ENCODE measurements at places on chromosomes 4 and X.

- DNase-seq = no peak
Observed at GRCh38 chrX:136765821-136766356, 14.8 kb downstream of the ARHGEF6 start.

GRCh38 chrX:119477812-119478232 is 9.6 kb downstream of the SLC25A5 start:
- DNase-seq = no peak

GRCh38 chr4:89254847-89255246 is 52.8 kb downstream of the GPRIN3 start:
- peak; percentile 63 for DNase-seq

GRCh38 chr4:135508006-135508714 is 1306.6 kb upstream of the PABPC4L start:
- no peak for DNase-seq

DNA sequence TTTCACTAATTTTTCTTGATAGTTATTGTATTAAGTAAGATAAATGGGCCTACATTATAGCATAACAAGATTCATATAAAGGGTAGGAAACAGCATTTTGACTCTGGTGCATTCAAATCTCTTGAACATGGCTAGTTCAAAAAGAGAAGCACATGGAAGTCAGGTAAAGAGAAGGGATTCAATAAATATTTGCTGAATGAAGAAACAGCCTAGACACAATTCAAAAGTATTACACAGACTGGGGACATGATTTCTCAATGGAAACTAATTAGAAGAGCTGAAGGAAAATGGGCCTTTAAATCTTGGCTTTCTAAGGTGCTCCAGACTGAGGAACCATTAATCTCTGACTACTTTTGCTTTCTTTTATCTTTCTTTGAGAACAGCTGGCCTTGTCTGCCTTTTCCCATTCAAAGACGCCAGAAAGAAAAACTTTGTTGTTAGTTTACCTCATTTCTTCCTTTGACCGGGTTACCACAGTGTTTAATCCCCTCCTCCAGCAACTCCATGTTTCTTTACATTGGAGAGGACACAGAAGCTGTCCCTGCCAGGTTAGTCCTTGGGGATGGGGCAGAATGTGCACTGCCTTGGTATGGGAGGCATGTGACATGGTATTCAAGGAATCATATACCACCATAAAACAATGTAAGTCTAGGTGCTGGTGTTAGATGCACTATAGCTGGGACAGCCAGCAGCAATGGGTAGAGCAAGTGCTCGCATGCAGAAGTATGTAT is 264.2 kb downstream of the CAMK2D start:
- no peak for DNase-seq

DNA sequence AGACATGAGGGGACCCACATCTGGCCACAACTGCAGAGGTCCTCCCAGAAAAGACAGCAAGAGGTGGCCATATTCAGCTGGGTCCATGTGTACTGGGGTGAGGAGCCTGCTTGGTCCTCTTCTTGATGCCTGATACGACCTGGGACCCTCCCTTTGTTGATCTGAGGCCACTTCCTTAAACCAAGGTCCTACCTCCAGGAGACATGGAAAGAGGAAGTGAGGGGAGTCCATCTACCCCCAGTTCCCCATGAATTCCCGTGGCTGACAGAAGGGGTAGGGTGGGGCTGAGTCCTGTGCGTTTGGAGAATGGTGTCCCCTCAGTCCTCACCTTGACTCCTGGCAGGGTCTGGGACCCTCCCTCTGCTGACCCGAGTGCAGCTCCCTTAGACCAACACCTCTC is 2.1 kb downstream of the MAGEA10 start:
- no peak for DNase-seq

GRCh38 chrX:43493756-43494155 is 162.3 kb upstream of the MAOA start:
- no peak for DNase-seq

- no peak for DNase-seq
Observed at GRCh38 chrX:129000797-129001196, 522.5 kb downstream of the SMARCA1 start.

- peak; percentile 92 for DNase-seq
Observed at GRCh38 chrX:48957477-48957826, at the start of gene OTUD5. Gene OTUD5 (minus strand): TSS chrX:48957607. CDS start chrX:48957570, 37 bp downstream.

DNA sequence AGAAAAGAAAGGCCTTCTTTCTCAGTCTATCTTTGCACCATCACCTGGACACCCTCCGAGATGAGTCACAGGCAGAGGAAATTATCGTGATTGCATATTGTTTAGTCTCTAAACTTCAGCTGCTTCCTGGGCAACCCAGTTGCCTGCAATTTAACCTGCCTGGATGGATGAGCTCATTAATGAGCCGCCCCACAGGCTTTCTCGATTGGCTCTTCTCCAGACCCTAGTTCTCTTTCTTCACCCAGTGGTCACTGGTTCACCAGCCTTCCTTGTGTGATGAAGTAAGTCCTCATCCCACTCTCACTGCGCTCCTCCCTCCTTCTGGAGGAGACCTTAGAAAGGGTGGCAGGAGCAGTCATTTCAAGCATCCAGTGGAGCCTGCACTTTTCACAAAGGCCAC is 94.4 kb downstream of the SOWAHB start:
- DNase-seq = no peak

DNA sequence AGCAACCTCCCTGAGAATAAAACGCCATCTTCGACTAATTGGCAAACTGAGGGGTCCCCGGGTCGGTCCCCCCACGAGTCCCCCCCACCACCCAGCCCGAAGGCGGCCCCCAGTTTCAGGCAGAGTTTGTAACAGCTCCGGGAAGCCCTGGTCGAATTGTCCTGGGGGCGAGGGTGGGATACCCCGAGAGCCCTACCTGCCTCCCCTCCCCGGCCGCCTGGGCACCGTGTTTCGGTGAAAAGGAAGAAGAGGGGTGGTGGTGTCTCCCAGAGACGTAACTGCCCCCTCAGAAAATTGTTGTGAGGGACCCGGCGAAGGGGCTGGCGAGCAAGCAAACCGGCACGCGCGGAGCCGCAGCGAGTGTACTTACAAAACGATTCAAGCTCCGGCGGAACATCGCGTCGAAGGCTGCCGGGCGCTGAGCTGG is 1.2 kb downstream of the ATP11C start:
- peak; percentile 56 for DNase-seq

DNA sequence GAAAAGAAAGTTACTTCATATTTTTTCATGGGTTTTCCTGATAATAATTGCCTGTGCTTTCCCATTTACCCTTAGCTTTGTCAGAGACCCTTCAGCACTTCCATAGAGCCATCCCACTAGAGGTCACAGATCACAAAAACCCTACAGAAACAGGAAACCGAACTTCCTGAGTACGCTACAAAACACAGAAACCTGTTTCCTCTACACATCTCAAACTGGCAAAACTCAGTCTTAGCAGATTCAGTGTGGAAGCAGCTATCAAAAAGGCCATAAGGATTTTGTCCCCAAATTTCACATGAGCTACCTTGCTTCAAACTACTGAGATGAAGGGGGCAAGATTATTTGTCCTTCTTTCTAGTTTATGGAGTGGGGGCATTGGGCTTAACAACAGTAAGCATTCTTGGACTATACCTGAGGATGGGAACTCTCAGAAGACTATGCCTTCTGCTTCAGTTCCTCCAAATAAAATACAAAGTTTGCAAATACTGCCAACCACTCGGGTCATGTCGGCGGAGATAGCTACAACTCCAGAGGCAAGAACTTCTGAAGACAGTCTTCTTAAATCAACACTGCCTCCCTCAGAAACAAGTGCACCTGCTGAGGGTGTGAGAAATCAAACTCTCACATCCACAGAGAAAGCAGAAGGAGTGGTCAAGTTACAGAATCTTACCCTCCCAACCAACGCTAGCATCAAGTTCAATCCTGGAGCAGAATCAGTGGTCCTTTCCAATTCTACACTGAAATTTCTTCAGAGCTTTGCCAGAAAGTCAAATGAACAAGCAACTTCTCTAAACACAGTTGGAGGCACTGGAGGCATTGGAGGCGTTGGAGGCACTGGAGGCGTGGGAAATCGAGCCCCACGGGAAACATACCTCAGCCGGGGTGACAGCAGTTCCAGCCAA is at the start of gene MMRN1:
Gene MMRN1 (plus strand): TSS at position 206 of the 902 bp plus-strand sequence. CDS start 118 bp downstream, at position 324.
- no peak for DNase-seq

DNA sequence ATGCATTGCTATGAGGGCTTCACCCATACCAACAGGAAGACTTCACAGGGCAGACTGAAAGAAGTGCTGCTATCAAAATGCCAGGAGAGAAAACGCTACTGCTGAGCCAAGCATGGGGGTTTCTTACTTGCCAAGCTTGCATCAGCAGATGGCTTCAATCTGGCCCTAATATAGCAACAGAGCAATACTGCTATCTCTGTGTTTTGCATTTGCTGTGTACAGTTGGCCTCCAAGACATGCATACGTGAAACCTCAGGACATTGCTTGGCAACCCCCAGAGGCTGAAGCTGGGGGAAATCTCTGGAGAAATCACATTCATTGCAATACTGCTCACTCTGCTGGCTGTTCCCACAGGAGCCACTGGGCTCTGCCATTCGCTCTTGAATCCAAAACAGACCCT is 127.2 kb upstream of the GPC4 start:
- no peak for DNase-seq

DNA sequence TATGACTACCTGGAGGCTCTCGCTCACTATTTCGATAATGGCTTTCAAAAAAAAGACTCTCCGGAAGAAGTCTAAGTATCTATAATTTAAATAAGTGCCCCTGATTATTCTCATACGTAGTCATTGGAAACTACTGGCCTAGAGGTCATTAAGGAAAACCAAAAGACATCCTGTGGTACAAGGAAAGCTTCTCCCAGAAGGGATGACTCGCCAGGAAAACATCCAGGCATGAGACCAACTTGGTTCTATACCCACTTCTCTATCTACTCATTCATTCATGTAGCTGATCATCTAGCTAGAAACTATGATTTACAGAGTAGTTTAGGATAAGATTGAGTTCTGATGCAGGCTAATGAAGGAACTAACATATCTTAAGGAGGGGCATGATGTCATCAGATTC is 37.7 kb downstream of the SOX3 start:
- no peak for DNase-seq

DNA sequence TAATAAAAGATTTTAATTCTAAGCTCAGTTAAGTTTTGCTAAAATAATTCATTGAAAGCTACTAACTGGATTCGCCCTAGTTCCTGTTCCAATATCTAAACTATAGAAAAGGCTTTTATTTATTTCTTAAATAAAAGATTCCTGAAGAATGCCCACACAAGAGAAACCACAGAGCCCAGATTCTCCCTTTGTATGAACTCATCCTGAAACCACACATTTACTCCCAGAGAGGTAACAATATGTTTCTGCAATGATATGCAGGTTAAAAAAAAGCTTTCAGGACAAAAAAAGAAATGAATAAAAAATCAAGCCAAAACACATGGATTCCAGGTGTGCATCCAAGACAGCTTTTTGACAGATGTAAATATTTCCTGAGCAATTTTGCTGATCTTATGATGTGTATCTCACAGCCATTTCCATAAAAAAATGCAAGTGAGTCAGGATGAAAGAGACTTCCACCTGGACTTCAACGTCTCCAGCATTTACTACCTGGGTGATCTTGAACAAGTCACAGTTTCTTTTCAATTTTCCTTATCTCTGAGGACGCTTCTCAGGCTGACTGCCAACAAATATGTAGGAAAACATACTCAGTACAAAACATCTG is 234.4 kb upstream of the FAT1 start:
- no peak for DNase-seq

GRCh38 chrX:151988706-151989299 is 14.3 kb upstream of the GABRE start:
- DNase-seq = no peak

- no peak for DNase-seq
Observed at GRCh38 chrX:640641-641040, 10.1 kb downstream of the SHOX start.

GRCh38 chr4:56767567-56767966 is 53.9 kb downstream of the SPINK2 start:
- no peak for DNase-seq

DNA sequence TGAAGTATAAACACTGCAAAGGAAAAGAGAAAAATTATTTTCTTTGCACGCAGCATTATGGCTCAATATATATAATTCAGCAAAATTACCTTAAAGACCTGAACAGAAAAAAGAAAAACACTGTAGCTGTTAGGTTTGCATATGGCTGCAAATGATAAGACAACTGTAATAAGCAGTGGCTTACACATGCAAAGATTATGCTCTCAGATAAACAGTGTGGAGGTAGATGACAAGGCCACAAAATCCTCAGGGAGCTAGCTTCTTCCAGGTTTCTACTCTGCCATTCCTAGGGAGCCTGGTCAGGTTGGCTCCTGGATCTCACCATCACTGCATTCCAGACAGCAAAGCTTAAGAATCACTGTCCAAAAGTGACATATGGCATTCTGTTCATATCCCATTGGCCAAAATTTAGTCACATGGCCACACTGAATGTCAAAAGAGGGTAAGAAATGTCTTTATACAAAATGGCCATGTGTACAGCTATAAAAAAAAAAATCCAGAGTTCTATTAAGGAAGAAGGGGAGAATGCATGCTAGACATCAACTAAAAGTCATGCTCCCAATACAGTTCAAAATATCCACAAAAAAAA is 195.2 kb upstream of the SLC7A11 start:
- no peak for DNase-seq

- no peak for DNase-seq
Observed at GRCh38 chr4:156036496-156036895, 82.8 kb upstream of the CTSO start.

DNA sequence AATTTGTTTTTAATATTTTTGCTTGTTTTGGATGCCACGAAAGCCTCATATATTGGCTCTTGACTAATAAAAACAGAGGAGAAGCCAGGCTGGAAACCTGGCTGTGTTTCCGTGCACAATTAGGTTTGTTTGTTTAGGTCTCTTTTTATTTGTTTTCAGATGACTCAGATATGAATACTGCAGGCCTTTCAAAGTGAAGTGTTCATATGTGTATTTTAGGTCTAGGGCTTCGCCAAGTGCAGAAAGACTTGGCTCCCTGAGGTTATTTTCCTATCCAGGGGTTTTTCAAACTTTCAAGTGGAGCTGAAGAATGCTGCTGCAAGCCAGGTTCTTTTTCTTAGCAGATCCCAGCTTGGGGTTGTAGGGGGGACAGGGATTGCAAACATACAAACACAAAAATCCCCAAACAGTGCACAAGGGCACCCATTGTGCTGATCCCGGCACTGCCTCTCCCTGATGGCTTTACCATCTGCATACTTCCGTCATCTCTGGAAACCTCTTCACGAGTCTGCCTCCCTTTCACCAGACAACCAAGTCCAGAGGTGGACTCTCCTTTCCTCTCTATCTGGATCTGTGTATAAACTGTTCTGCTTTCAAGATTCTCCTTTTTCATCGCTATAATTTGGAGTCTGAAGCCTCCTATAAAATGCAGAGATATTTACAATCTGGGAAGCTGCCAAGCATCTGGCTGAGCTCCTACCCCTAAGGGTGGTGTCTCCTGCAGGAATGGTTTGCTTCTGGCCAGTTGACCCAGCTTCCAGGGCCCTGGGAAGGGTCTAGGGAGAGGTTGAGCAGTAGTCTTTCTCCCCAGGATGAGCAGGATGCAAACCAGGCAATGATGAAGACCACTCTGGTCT is 108.6 kb downstream of the SMIM20 start:
- no peak for DNase-seq

- DNase-seq = peak; percentile 70
Observed at GRCh38 chrX:53356186-53356585, 66.3 kb downstream of the SMC1A start.

- no peak for DNase-seq
Observed at GRCh38 chr4:147815741-147816140, 83.9 kb downstream of the ARHGAP10 start.

All from H7 (cell line).